Amniotic stem cell (primary cell): ENCODE measurements at places on chromosomes 13 and 19.

DNA sequence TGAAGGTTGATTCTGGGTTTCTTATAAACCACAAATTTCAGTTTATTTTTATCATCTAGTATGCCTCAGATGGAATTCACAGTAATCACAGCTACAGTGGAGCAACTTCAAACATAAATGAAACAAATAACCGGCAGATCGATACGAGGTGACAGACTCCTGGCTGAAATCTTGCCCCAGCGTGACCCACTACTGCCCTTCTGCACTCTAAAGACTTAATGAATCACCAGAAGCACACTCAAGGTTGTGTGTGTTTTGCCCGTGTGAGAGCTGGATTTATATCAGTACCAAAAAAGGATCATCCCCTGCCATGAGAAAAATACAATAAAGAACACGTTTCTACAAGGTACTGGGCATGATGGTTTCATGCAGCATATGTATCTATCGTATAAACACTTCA is 161.7 kb downstream of the KLF12 start:
- no peak for DNase-seq

GRCh38 chr13:35888457-35888883 is 242.7 kb downstream of the DCLK1 start:
- DNase-seq, result no peak

- no peak for DNase-seq
Measured at GRCh38 chr13:39403106-39403505, 199.9 kb downstream of the LHFPL6 start.

GRCh38 chr19:1042689-1043511 is 3.0 kb downstream of the ABCA7 start:
- DNase-seq, result no peak
